ENCODE measurements at places on chromosomes 12 and 14. TPM values are rescaled to one million over a fixed set of nuclear protein-coding genes. Genes with fewer than 3 reads are reported as not detected.

- no peak for DNase-seq
Measured at GRCh38 chr14:95300002-95300696, 19.6 kb downstream of the CLMN start.

GRCh38 chr12:56723889-56724700, 1.0 kb downstream of the NACA start:
- no peak for DNase-seq

The MSI1 gene
- total RNA-seq = not detected

DNA sequence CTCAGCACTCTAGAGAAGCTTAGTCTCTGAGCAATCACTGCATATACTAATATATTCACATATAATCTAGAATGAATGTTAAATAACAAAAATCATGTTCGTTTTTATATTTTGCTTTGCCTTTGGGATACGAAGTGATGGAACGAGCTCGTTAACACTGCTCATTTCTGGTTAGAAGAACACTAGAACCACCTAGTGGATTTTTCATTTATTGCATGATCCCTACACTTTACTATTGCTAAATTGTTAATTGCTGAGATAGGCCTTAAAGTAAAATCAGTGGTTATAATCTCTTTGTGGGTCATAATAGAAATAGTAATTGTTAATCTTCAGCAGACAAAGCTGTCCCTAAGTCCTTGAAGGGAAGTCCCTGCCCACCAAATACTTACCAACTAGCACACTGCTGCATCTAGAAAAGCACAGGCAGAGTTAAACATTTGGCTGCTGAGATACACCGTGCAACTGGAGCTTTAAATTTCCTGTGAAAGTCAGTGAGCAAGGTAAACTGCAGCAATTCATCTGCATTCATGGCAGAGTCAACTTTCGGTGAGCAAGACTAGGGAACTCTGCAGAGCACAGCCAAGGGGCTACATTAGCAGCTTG, 353.7 kb downstream of the APAF1 start:
- DNase-seq = no peak

DNA sequence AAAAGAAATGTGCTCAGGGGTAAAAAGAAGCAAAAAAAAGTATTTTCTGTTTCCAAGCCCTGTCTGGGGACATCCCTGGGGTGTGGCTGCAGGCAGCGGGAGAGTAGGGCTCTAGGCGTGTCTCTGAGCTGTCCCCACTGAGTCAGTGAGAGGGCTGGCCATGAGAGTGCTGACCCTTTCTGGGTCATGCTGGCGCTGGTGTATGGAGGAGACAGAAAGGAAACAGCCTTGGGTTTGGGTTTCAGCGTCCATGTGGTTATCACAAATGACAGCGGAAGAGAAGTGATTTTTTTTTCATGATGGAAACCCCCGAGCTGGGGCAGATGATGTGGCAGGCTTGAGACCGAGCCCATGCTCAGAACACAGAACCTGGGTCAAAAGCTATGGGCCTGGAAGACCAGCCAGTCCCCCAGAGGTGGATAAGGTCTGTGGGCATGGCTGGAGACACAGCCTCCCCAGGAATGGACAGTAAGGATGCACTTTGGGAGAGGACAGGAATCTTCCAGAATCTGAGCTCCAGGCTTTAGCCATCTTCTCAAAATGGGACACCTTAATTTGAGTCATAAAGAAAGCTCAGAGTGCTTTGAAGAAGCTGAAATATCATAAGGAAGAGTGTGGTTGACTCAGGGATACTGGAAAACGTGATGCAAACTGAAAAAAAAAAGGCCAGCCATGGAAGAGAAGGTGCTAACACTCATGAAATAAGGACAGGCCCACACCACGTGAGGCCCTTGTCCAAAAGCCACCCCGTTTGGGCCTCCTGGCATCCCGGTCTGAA, 36.2 kb downstream of the SYNE3 start:
- DNase-seq = no peak

DNA sequence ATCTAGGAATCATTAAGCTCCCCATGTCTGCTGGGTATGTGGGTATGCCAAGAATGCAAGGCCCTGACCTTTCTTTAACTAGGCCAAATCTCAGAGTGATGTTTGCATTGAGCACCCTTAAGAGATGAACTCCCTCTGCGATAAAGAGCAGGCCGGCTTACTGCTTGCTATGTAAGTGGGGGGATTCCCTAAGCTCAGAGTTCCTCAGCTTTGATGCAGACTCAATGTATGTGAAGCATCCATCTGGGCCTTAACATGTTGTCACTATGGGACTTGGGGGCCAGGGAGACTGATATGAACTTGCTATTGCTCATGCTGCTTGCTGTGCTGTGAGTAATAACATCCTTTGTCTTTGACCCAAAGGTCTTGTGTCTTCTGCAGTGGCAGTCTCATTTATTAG, 149.7 kb downstream of the C12orf75 start:
- DNase-seq = no peak

The SLC17A8 gene
- not detected for total RNA-seq

GRCh38 chr12:4206470-4206869, 67.1 kb upstream of the CCND2 start:
- no peak for DNase-seq

- no peak for DNase-seq
Measured at GRCh38 chr12:107244584-107244983, 151.2 kb upstream of the CRY1 start.

GRCh38 chr12:3417937-3418462, 73.0 kb upstream of the PRMT8 start:
- no peak for DNase-seq

DNA sequence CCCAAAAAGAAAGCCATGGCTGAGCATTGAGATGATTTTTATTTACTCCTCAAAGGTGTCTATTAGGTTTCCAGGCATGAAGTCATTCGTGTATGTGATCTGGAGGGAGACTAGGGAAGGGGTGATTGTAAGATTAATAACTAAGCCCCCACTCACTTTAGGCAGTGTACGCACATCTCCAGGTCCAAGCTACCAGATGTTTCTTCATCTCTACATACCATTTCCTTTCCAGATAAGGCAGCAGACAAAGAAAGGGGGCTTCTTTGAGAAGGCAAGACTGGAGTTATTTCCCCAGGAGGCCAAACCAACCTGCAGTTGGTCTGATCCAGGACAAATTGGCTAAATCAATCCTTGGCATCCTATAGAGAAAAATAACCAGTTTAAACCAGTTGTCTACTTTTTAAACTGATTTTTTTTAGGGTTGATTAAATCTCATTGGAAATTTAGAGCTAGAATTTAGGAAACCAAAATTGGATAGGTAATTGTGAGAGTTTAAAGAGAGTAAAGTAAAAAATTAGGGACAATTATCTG, 3.9 kb downstream of the HOXC13 start:
- no peak for DNase-seq

- DNase-seq = no peak
Measured at GRCh38 chr14:61620130-61620946, 75.0 kb upstream of the HIF1A start.

GRCh38 chr14:95290871-95291431, 28.8 kb downstream of the CLMN start:
- no peak for DNase-seq

DNA sequence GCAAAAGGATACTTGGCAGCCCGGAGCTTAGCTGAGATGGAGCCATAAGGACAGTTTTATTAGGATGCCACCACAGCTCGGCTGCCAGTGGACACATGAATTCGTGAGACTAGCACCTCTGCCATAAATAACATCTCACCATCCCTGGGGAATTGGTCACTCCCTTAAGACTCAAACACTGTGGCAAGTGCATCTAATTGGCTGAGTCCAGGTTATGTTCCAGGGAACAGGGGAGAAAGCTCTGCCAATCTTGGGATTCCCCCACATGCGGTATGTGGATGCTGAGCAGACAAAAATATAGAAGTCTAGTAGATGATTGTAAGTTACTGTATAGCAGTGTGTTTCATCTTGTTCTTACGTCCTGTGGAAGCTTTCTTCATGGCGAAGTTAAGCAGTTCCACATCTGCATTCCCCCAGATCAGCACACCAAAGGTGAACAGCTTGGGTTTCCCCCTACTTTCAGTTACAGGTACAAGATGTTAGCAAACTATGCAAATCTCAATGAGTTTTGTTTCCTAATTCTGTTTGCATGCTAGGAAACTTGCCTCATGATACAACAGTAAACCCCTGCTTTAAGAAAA, 131.1 kb downstream of the ETV6 start:
- DNase-seq = no peak

The DNAJC22 gene
- total RNA-seq = 0.85 TPM

The KRT2 gene
- total RNA-seq = not detected

DNA sequence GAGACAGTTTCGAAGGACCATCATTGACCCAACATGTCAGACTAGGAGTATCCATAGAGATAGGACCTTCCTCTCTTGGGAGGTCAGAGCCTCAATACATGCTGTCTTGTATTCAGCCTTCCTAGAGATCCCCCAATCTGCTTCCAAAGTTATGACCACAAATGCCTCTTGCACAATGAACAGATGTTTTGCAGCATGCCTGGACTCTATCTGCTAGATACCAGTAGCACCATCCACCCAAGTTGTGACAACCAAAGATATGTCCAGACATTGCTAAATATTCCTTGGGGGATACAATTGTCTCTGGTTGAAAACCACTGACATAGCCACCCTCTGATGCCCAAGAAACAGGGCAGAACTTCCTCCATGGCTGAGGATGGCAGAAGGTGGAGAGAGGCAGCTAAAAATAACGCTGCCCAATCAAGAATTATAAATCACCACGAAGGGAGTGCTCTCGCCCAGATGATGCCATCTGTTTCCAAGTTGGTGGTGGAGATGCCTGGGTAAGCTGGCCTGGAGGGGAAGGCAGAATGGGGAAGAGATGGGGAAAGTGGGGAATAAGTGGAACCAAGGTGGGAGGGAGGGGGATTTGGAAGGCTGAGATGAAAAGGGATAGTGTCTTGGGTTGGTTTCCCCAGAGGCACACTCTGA, 42.9 kb upstream of the NOS1 start:
- no peak for DNase-seq

The KRT71 gene
- total RNA-seq = not detected

The MGP gene
- total RNA-seq = 56.4 TPM

GRCh38 chr12:48061938-48062719, 43.8 kb downstream of the SENP1 start:
- DNase-seq = no peak

DNA sequence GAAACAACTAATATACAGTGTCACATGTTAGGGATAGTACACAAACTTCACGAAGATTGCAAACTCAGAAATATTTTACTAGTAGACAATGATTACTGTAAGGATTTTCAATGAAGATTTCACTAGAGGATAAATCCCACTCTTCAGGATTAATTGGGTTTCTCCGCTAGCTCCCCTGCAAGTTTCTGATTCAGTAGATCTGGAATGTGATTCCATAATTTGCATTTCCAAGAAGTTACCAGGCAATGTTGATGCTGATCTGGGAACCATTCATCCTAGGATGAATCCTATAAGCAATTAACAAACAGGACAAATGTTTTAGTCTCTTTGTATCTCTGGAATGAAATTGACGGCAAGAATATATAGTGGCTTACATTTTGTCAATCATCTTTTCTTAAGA, 272.4 kb downstream of the ALX1 start:
- DNase-seq = no peak

Measured in pulmonary artery endothelial cell (primary cell).